ENCODE measurements at places on chromosomes 2 and 18.

DNA sequence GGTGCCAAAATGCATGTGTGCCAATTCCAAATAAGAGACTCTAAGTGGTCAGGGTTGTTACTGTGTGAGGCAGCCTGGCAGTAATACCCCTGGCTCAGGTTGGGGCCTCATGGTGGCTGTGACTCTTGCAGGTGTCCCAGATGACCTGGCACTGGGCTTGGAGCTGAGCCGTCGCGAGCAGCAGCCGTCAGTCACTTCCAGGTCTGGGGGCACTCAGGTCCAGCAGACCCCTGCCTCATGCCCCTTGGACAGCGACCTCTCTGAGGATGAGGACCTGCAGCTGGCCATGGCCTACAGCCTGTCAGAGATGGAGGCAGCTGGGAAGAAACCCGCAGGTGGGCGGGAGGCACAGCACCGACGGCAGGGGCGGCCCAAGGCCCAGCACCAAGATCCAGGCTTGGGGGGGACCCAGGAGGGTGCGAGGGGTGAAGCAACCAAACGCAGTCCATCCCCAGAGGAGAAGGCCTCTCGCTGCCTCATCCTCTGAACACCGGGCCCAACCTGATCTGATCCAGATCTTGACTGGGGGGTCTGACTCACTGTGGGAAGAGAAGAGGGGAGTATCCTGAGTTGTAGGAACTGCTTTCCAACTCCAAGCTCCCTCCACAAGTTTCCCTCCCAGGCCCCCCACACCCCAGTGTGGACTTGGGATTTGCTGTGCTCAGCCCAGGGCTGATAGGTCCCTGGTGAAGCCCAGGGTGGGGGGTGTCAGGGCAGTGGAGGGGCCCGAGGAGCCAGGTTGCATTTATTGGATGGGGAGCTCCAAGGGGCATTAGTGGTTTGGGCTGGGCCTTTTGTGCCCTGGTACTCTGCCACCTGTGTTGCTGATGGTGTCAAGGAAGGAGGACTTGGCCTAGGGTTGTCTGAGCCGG is 5.6 kb downstream of the DNAJB2 start:
- DNase-seq, result no peak

- DNase-seq, result no peak
Measured at GRCh38 chr18:6521803-6522418, 107.2 kb upstream of the L3MBTL4 start.

DNA sequence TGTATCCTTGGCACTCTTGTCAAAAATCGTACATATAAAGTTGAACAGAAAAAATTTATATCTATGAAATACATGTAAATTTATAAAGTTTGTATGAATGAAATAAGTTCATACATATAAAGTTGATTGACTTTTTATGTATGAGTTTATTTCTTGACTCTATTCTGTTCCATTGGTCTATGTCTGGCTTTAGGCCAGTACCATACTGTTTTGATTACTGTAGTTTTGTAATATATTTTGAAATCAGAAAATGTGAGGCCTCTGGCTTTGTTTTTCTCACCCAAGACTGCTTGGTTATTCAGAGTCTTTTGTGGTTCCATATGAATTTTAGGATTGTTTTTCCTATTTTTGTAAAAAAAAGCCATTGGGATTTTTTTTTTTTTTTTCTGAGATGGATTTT is 41.8 kb upstream of the SP9 start:
- no peak for DNase-seq

- no peak for DNase-seq
Measured at GRCh38 chr2:13681936-13682335, 950.6 kb upstream of the LRATD1 start.

DNA sequence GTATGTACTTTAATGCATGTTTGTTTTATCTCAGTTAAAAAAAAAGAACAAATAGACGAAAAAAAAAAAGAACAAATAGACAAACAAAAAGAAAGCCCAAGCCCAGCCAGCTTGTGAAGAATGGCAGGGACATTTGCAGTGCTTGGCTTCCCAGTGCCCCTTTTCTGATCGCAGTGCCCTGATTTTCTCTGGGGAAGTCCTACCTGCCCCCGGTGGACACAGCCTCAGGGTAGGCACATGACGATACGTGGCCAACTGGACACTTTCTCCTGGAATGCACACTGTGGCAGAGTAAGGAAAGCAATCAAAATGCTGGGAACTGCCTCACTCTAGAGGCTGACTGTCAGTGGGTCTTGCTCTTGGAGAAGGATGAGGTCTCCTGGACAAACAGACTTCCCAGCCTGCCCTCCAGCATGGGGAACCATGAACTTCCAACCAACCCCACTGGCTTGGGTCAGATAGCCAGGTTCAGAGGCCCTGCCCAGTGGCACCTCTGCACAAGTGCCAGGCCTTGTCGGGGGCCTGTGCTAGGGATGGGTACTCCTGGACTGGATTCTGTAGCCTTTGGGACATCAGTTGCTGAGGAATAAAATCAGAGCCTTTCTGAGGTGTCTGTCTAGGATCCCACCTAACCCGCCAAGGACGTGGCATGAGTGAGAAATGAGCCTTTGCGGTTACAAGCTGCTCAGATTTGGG is 76.7 kb downstream of the INHBB start:
- no peak for DNase-seq

- no peak for DNase-seq
Measured at GRCh38 chr2:121598087-121598486, 51.2 kb downstream of the CLASP1 start.

- DNase-seq, result no peak
Measured at GRCh38 chr2:119417908-119418307, 13.7 kb upstream of the TMEM37 start.

GRCh38 chr18:52636536-52636935 is 296.5 kb downstream of the DCC start:
- no peak for DNase-seq

DNA sequence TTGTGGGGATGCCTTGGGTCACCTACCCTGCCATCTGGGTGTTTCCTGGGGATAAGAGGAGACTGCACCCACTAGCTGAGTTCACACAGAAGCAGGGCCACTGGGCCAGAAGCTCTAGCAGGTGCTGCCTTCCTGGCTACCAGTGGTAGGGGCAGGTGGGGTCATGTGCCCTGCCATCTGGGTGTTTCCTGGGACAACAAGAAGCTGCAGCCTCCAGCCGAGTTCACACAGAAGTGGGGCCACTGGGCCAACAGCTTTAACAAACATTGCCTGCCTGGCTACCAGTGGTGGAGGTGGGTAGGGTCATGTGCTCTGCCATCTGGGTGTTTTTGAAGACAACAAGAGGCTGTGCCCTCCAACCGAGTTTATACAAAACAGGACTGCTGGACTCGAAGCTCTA is 282.2 kb upstream of the SYT4 start:
- DNase-seq, result no peak

DNA sequence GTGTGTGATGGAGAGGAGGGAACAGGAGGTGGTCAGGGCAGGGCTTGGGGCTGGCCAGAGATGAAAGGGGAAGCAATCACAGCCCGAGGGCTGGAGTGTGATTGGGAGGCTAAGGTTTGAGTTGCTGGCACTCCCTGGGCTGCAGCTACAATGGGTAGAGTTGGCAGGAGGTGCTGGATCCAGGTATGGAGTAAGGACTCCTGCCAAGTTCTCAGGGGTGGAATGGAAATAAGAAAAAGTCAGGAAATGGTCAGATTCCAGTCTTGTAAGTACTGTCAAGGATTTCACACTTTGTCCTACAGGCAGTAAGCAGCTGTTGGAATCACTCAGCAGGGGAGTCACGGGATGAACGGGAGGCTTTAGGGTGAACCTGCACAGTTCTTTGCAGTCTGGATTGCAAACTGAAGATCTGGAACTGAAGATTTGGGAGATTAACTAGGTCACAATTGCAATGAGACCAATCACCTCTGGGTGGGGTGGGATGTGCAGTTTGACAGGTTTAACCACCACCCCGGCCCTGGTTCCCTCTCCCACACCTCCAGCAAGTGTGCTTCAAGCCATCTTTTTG is 10.9 kb upstream of the INPP5D start:
- DNase-seq, result no peak

GRCh38 chr2:96771796-96772618 is 11.3 kb downstream of the CNNM4 start:
- DNase-seq, result no peak

GRCh38 chr2:4628998-4629501 is 925.7 kb downstream of the DCDC2C start:
- no peak for DNase-seq

DNA sequence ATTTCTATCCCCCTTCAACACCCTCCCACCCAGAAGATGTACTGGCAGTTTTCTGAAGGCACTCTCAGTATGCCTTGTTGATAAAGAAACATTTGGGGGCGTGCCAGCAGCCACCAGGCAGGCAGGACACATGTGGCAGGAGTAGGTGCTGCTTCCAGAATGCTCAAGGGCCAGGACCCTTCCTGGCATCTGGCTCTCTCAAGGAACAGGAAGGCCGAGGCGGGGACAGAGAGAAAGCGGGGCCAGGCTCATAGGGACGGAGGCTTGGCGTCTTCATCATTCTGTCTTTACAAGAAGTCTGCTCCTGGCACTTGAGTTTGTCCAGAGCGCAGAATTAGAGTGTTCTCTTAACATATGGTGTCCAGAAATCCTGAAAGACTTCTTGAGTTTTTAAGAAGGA is 121.6 kb downstream of the FAM210A start:
- no peak for DNase-seq

DNA sequence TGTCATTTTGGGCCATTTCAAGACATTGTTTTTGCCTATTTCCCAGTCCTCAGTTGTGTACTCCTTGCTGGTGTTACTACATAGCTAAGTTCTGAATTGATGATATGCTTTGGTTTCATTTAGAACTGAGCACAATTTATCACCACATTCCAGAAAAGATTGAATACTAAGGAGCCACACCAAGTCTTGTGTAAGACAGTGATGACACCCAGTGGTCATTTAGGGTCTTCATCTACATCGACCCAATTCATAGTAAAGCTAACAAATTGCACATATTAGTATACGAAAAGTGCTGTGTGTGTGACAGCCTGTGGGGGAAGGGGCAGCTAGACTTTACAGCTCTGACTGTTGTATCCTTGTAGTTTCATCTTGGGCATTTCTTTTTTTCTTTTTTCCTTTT is 10.9 kb upstream of the DLX2 start:
- DNase-seq, result no peak

DNA sequence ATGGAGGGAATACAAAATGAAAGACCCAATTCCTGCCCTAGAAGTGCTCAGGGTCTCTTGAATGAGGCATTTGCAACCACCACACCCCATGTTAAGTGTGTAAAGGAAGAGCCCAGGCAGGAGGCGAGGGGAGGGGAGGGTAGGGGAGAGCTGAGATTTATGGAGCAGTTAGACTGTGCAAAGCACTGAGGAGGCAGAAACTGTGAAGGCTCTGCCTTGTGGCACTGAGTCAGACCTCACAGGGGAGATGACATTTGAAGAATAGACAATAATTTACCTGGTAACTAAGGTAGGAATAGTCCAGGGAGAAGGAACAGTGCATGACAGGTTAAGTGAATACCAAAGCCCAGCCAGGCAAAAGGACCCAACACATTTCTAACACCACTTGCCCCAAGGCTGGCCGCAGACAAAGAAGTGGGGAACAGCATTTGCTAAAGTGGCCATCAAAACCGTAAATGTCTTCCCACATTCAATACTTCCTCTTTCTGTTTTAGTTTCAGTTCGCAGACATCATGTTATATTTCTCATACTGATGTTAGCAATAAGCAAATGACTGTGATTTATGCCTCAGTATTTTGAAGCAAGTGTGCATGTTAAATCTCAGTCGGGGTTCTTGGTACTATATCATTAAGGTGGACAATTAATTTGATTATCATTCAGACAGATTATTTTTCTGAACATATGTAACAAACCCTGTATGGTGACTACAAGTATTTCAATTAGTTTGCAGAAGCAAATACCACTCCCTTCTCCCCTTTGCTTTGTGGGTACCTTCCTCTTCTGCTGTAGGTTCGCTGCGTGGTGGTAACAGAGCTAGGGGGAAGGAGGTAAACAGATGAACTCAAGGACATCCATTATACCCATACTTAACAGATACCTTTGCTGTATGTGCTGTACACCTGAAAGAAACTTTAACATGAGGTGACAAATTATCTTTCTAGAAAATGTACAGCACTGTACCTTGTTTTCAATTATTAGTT is 27.5 kb downstream of the CDH20 start:
- no peak for DNase-seq

GRCh38 chr18:37631422-37631821 is 65.8 kb upstream of the CELF4 start:
- no peak for DNase-seq

DNA sequence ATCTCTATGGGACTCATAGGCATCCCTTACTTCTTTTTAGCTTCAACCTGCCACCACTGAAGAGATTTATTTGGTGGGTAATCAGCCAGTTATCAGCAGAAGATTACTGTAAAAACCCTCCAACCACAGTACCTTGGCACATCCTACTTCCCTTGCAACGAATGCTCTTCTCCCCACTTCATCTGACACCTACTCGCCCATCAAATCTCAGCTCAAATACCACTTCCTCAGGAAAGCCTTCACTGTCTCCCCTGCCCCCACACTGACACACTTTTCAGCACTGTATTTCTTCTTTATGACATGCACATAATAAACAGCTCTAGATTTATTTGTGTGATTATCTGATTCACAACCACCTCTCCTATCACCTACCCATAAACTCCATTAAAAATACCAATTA is 3.1 kb downstream of the KDSR start:
- no peak for DNase-seq

DNA sequence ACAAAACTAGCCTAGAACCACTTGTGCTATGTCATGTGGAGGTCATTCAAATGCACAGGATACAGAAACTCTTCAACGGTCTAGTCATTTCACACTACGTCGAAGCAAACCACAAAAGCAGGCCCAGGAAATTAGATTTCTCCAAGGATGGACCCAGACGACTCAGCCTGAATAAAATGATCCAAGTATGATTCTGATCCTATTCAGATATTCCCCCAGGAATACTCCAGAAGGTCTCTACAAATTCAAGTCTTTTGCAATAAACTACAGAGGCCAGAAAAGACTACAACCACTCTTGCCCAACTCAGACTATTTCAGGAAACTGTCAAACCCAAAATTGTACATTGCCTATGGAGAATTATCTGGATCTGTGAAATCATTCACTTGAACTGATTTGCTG is 422.5 kb downstream of the METTL4 start:
- no peak for DNase-seq

DNA sequence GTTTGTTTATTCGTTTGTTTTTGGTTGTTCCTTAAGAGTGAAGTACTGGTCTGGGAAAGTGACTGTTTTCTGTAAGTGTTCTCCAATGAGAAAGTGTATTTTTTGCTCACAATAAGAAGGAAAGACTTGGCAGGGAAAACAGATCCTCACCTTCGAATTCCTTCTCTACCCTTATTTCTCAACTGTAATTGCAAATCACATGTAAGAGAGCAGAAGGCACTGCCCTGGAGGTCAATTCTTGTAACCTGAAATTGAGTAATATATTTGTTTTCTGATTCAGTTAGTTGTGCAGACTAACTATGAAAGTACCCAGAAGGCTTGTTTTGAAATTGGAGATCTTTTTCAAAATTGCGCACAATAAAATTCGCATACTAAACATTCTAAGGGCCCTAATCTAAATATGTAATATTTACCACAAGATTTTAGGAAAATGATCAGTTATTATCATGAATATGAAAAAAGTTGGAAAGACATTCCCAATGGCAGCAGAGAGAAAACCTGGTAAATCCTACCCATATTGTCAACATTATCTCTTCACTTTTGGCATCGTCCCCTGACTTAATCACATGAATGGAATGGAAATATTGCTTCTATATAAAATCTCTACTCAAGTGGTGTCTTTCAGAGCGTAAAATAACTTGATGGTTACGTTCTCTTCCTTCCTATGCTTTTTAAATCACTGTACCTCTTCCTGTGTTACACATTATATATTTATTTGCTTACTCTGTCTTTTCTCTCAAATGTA is 24.1 kb downstream of the TFPI start:
- no peak for DNase-seq

- DNase-seq, result no peak
Measured at GRCh38 chr2:910698-911097, 40.0 kb upstream of the SNTG2 start.

- DNase-seq, result no peak
Measured at GRCh38 chr2:172403402-172403801, 24.0 kb upstream of the ITGA6 start.
